ENCODE measurements at places on chromosomes 2 and 18.

- DNase-seq: no peak
Measured at GRCh38 chr18:59453468-59453961, 94.5 kb upstream of the LMAN1 start.

DNA sequence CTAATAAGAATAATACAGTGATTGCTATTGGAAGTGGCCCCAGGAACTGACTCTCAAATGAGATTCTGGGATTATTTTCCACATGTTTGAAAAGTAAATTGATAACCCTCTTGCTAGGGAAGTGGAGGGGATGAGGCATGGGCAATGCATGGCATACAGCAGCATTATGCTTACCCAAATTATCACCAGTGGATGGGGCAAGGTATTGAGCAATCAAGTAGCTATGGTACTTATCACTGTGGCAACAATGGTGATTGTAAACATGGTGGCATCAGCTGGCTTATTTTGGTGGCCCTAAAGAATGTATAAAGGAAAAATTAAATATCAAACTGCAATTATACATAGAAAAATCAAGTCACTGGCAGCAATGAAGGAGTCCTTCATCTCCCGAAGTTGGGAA is 155.1 kb downstream of the FIGN start:
- DNase-seq: no peak

GRCh38 chr2:206937555-206937954 is 1.8 kb upstream of the CPO start:
- no peak for DNase-seq

DNA sequence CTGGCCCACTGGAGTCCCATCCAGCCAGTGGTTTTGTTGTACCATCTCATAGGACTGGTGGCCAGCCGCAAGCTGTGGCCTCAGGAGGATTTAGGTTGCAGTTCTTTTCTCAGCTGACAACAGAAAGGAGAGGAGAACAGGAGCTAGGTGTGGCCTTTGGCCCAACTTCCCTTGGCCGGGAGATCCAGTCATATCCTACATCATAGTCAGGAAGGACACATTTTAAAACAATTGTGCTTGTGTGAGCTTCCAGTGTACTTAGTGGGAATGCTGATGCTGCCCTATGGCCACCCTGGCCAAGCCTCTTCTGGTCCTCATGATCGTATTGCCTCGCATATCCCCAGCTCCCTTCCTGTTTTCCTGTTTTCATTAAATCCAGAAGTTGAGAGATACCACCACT is 98.1 kb downstream of the WDSUB1 start:
- no peak for DNase-seq

- no peak for DNase-seq
Measured at GRCh38 chr18:45611943-45612342, 3.3 kb upstream of the SLC14A2 start.

DNA sequence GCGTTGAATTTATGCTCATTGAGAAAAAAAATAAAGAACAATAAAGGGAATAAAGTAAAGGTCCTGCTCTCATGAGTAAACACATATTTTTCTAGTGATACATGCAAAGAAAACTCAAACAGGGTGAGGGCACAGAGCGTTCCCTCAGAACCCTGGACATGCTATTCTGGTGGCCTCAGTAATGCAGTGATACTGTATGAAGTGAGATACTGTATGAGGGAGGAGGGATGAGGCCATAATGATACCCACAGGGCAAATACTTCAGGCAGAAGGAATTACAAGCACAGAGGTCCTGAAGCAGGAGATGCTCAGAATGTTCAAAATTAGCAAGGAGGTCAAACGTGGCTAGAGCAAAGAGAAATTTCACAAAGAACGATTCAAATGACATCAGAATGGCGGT is 28.4 kb upstream of the RNU4ATAC start:
- DNase-seq: no peak

DNA sequence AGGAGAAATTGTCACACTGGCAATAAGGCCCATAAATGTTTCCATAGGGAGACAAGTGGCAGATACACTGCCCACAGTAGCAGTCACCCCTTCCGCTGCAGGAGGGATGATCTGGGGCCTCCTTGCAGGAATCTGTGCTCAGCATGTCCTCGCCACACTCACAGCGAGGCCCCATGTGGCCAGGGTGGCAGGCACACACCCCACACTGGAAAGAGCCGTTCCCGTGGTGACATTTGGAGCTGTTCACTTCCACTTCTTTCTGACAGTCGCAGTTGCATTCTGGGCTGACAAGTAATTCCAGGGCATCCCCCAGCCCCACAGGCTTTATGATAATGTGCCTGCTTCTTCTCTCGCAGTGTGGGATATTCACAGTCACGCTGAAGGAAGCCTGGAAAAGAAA is 62.6 kb downstream of the ITGB6 start:
- no peak for DNase-seq

- DNase-seq: no peak
Measured at GRCh38 chr2:138023976-138024375, 59.7 kb downstream of the HNMT start.
